ENCODE measurements at places on chromosomes 5 and 9.

DNA sequence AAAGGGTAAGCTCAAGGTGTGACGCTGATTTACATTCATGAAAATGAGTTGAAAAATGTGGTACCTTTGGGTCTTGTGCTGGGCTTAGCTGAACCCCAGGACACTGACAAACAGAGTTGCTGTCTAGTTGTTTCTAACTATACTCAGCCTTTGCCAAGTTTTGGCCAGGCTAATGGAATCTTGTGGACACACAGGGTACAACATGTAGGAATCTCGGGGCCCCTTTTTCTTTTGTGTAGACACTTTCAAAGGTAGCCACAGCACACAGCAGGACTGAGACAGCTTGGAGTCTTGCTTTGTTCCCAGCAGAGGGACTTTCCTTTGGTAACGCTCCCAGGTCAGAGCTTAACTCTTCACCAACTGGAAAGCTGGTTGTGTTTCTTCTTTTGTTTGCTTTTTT lies 7.8 kb downstream of the LIX1 start:
- no peak for DNase-seq

DNA sequence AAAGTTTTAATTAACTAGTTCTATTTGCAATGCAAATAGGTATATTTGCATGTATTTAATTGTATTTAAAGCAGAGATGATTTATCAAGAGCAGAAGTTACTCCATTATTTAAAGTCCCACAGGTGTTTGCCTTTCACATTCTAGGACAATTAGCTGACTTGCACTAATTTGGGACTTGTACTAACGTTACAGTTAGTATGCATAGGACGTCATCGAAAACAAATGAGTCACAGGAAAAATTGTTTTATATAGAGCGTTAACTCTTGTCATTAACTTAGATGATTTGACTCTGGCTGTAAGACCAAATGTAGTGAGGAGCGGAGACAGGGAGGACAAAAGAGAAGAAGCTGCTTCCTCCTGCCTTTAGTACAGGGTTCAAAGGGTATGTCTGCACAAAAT lies 126.1 kb upstream of the IFNE start:
- no peak for DNase-seq

DNA sequence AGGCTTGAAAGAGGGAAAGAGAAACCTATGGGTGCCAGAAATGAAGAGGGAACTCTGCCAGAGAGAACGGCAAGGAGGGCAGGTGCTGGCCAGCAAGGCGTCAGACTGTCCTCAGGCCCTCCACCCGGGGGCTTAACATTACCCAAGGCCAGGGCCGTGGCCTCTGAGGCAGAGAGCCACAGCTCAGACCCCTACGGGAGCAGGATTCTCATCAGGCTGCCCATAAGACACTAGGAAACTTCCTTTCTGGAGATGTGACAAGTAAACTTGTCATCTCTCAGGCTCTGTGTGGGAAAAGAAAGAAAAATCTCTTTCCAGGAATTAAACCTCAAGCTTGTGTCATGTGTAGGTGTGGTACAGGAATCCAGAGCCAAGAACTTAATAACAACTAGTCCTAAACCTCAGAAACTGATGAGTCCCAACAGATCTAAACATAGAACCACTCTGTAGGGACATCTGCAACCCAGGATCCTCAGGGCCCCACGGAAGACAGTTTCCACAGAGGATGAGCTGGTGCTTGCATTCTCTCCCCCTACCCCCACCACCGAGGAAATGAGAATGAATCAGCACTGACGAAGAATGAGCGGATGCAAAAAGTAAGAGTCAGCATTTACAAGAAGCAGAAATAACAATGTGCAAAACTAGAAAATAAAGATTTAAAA lies 74.3 kb downstream of the DCP2 start:
- DNase-seq = no peak

- DNase-seq = no peak
Observed at GRCh38 chr5:114561415-114561814, 199.5 kb downstream of the KCNN2 start.

DNA sequence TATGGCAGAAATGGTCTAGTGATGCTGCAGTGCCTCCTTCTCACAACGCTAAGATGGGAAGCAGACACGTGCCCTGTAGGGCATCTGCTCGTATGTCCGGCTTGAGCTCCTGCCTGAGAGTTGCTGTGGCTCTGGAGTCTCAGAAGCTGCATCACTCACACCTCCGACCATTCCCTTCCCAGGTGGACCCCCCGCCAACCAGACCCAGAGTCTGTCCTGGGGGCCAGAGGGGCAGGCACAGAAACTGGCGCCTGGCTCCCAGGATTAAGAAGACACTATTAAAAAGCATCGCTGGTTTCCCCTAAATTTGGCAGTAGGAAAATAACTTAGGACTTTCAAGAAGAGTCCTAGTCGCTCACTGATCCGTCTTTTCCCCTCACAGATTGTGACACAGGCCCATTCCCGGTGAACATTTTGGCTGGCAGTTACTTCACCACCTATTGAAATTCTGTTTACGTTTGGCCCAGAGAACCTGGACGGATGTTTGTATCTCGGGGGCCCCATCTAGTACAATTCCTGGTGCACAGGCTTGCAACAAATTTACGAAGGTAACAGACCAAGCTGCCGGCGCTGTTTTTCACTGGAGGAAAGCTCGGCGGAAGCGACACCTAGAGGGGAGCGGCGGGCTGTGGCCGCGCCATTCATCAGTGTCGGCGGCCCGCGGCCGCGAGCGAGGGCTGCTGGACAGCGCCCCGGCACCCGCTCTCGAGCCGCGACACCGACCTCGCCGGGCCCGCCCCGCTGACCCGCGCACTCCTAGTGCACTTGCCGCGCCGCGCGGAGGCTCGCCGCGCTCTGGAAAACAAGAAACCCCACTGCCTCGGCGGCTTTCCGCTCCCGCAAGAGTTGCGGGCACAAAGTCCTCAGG lies 1.6 kb downstream of the FSTL4 start:
- peak; percentile 80 for DNase-seq
